GM12891 (cell line): ENCODE measurements at places on chromosomes 5 and 9.

DNA sequence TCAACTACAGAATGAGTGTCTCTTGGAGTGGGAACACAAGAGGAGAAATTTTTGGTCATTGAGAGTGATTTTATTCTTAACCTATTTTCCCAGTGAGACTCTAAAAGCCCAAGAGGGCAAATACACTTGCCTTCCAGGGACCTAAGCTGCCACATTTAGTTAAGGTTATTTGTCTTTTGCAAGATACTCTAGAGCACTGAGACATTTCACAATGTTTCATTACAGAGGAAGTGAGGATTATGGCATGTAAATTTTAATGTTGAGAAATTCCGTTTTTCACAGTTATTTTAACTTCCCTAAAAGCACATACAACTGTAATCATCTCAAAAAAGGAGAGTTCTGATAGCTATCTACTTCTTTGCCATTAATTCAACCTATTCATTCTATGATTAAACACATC is 38.7 kb upstream of the RAB3C start:
- no peak for DNase-seq

- DNase-seq, result no peak
Observed at GRCh38 chr9:116395699-116396037, 242.1 kb downstream of the PAPPA start.

DNA sequence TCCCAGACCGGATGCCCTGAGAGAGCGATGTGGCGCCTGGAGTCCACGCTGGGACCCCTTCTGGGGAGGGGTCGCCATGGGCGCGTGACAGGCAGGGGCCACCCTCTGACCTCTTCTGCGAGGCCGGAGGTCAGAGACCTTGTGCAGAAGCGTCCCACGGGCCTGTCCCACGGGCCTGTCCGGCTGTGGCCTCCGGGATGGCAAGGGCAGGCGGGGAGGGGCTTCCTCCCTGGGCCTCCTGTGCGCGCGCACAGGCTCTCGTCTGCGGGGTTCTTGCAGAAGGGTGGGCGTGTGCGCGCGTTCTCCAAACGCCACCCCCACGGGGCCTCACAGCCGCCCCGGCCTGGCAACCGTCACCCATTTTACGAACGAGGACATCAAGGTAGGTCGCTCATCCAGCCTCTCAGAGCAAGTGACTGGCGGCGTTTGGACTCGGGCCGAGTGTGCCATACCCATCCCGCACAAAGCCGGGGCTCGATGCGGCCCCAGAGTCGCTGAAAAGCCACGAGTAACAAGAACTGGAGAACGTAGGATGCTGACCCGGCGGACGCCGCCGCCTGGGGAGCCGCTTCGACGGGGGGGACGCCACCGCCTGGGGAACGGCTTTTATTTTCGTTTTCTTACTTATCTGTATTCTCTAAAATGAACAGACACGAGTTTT is 897 bp downstream of the AHRR start:
- DNase-seq, result no peak

DNA sequence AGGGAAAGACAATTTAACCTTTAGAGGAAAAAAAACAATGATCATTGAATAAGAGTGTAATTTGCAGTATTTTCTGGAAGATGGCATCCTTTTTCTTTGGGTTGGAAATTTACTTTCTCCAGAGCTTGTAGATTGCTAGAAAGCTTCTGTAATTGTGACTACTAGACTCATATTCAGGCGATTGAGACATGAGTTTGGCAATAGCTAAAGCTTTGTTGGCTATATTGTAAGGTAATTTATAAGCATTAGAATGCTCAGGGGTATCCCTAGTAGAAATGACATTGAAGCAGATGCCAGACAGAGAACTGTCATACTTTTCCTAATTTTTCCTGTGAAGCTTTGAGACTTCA is 115.3 kb downstream of the UNC13B start:
- no peak for DNase-seq

DNA sequence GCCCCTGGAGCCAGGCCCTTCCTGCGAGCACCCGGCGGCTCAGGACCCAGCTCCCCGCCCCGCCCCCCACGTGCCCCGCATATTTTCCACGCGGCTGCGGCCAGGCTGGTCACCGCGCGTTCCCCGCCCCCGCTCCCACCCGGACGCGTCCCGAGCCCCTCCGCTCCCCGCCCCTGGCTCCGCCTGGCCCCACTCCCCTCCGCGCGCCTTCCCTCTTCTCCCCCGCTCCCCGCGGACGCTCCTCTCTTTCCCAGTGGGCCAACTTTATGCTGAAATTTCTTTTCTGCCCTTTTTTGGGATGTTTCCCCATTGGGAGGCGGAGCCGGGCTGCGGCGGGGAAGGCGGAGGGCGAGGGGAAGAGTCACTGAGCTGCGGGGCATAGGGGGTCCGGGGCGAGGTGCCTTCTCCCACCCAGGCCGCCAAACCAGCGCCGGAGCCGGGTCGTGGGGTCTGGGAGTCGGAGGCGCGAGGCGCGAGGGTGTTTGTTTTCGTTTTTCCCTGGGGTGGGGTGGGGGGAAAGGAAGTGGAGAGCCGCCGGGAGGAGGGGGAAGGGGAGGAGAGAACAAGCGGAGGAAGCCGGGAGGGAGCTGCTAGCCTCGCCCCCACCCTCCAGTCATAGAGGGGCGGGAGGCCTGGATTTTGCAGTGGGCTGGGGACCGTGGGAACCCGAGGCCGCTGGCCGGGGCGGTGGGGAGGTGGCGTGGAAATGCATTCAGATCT is 1.0 kb upstream of the TPM2 start:
- peak; percentile 54 for DNase-seq
